ENCODE measurements at places on chromosomes 3 and 15.

DNA sequence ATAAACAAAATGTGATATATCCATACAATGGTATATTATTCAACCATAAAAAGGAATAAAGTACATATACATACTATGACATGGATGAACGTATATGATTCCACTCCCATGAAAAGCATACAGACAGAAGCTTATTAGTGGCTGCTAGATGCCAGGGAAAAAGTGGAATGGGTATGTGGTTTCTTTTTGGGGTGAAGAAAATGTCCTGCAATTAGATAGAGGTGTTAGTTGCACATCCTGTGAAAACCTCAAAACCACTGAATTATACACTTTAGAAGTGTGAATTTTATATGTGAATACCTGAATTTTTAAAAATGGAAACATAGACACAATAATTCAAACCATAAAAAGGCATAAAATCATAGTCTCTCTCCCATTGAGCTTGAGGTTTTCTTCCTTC, 11.2 kb downstream of the DENND6A start:
- DNase-seq, result no peak

- no peak for DNase-seq
Measured at GRCh38 chr15:91852741-91853510, 582 bp upstream of the SLCO3A1 start.

DNA sequence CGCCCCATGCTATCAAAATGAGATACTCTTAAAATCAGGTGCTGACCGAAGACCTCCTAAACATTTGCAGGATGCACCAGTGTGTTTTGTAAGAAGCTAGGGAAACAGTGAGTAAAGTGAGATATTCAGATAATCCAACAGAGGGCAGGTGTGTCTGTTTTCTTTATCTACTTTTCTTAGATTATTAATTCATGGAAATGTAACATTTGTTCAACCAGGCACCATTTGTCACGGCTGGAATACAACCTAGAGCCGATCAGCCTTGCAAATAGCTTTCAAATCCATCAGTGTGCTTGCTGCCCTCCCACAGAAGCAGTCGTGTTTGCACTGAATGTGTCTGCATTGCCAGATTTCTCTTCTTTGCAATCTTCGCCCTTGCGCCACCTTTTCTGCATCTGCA, 201.9 kb upstream of the CHRM5 start:
- DNase-seq, result no peak

DNA sequence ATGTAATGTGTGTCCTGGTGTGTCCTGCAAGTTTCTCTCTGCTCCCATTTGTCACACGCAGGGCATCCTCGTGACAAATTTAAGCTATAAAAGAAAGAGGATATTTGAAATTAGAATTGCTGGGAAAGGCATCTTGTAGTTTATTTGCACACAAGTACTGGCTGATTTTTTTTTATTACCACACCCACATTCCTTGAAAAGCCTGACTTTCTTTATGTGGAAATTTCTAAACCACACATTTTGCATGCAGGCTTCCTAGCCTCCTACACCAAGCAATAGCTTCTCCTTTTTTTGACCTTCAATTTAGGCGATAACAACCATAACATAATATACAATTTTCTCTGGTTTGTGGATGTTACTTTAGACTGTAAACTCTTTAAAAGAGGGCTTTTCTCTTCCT, 126.1 kb downstream of the SERPINI1 start:
- DNase-seq, result no peak

DNA sequence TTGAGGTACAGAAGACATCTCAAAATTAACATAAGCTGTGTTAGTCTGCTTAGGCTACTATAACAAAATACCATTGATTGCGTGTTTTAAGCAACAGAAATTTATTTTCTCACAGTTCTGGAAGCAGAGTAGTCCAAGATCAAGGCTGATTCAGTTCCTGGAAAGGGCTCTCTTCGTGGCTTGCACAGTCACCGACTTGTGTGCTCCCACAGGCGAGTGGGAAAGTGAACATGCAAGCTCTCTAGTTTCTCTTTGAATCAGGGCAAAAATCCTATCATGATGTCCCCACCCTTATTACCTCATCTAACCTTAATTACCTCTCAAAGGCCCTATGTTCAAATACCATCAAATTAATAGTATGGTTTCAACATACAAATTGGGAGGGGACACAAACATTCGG, 505.9 kb downstream of the ZIC1 start:
- no peak for DNase-seq

GRCh38 chr3:184361532-184361931, at the start of the genes CLCN2 and POLR2H:
TSS of gene CLCN2 (minus strand) at chr3:184361605. CDS start at chr3:184361479, 126 bp downstream.
TSS of gene POLR2H (plus strand) at chr3:184361710. CDS start at chr3:184363493, 1,783 bp downstream.
- DNase-seq, result no peak

DNA sequence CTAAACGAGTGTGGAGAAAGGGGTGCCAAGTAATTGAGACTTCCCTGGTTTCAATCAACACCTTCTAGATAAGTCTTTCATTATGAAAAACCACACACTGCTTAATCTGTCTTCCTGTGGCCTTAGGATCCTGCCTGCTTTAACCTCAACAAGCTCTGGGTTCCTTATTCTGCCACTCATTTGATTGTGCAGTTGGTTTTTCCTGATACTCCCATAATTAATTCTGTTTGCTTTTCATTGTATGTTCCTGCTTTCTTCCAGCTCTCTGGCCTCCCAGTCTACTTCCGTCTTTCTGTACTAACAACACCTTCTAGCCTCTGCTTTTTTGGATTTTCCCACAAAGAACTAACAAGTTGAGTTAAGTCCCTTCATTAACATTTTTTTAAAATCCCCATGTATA, 20.2 kb upstream of the GCNT3 start:
- DNase-seq, result no peak

GRCh38 chr3:16461463-16462245, 51.8 kb downstream of the RFTN1 start:
- DNase-seq, result no peak

DNA sequence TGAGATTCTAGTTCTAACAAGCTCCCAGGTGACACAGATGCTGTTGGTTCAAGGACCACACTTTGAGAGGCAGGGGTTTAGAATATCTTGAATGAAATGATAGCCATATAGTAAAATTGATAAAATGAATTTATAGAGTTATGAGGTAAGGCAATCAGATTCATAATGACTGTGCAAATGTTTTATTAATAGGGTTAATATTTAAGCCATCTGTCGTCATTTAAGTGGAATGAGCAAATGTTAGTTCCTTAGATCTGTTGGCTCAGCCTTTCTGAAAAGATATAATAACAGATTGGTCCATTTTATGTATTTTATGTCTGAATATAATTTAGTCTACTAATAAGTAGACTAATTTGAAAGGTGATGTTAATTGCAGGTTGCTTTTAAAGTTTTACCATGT, 12.9 kb downstream of the REC114 start:
- no peak for DNase-seq

DNA sequence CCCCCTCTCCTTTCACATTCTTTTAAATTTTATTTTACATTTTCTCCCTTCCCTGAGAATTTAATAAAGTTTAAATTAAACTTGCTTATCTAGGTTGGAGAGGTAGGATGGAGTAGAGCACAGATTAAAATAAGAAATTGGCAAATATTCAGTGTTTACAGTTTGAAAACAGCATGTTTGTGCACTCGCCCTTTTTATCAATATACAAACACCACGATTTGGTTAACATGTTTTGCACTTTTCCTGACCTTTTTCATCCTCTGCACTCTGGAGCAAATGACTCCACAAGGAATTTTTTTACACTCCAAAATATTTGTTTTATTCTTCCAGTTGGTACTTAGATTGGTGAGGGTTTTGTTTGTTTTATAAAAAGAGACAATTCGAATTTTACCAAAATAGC, 87.1 kb downstream of the DUT start:
- DNase-seq, result no peak

- DNase-seq, result no peak
Measured at GRCh38 chr3:131110087-131110486, 83.4 kb downstream of the NEK11 start.

- no peak for DNase-seq
Measured at GRCh38 chr15:73872346-73872745, 1.0 kb upstream of the TBC1D21 start.

DNA sequence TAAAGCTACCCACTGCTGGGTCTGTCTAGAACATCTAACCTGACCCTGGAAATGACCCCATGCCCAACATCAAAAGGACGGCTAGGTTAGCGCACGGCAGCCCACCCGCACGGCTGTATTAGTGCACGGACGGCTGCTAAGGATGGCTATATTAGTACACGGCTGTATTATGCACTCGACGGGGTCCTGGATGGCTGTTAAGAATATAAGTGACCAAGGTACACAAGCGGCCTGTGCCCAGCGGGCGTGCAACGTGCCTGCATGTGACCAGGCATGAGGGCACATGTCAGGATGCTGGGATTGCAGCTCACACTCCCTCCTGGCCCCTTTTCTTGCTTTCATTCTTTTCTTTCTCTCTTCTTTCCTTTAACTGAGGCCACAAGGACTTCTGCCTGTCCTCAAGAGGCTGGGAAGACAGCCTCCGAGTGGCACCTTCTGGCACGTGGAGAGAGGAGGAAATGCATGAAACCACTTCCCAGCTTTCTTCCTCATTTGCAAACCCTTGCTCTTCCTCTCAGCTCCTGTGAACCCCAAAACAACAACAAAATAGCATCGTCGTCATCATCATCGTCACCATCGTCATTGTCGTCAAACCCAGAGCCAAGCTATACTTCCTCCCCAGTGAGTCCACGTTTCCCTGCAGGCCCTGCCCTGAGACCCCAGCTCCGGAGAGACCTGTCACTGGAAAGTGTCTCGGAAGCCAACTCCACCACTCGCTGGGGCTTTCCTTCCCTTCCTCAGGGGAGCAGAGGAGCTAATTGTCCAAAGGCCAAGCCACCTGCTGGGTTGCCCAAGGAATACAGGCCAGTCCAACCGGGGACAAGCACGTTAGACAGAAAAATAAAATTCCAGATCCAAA, 101.8 kb downstream of the CHSY1 start:
- no peak for DNase-seq

DNA sequence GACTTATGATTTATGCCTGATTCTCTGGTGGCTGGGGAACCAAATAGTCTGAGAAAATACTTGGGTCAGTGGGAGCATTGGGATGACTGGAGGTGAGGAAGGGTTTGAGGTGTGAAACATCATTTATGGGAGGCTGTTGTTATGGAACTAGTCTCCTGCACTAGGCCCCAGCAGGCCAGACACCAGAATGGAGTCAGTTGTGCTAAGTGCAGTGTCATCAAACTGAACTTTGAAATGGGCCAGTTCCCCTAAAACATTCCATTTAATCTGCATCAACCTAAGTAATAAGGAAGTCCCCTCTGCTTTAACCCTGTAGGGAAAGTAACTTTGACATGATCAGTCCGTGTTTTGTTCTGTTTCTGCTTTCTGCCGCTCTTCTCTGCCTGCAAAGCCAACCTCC, 44.9 kb upstream of the KLHL25 start:
- DNase-seq, result no peak

GRCh38 chr3:177134816-177135210, 62.5 kb downstream of the TBL1XR1 start:
- DNase-seq, result no peak

DNA sequence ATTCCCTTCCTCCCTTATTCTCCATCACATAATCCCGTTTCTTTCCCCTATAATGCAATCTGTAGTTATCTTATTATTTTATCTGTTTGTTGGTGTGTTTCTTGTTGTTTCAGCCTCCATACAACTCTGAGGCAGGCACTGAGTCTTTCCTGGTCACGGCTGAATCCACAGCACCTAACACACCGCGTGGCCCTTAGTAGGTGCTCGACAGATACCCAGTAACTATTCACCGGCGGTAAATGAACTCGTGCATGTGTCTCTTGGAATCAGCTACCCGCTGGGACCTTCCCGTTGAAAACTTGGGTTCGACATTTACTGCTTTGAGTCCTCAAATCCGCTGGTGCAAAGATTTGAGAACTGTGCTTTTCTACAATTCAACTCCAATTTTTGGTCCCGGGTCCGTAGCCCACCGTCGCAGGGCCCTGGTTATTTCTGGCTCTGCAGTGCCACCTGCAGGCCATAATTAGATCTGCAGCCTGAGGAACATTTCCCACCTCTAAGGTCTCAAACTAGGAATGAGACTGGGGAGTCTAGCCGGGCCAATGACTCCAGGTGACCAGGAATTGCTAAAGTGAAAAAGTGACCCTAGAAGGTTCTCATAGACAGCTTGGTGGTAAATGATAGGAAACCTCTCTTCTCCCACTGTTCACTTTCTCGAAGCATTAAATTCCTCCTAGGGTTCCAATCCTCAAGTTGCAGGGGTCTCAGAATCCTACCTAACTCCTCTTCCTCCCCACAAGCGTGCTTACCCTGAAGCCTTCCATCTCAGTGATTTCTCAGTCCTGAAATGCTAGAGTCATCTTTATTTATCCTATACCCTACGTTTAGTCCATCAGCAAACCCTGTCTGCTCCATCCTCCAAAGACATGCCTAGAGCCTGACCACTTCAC, 40.0 kb upstream of the TRH start:
- no peak for DNase-seq

GRCh38 chr3:190701096-190701532, 161.4 kb downstream of the GMNC start:
- DNase-seq, result no peak

GRCh38 chr15:22888120-22888859, 49.8 kb downstream of the NIPA2 start:
- DNase-seq, result no peak

DNA sequence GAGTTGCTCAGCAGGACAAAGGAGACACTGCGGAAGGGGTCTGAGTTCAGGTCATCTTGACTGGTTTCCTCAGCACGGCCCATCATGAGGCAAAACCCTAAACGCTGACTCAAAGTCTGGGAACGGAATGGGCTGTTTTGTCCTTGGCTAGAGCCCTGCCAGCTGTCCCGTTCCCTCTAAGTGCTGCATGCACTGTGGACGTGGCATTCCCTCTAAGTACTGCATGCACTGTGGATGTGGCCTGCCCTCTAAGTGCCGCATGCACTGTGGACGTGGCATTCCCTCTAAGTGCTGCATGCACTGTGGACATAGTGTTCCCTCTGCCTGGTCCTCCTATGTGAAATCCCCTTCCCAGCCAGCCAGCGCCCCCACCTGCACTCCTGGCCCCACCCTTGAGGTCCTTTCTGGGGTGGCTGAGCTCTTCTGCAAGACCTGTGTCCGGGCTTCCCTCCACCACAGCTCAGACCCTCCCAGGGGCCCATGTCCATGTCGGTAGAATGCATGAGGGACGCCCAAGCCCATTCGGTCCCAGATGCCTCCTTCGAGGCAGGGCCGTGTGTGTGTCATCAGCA, 36.7 kb downstream of the TM2D3 start:
- no peak for DNase-seq

- no peak for DNase-seq
Measured at GRCh38 chr3:157469561-157470294, 33.1 kb downstream of the PTX3 start.

DNA sequence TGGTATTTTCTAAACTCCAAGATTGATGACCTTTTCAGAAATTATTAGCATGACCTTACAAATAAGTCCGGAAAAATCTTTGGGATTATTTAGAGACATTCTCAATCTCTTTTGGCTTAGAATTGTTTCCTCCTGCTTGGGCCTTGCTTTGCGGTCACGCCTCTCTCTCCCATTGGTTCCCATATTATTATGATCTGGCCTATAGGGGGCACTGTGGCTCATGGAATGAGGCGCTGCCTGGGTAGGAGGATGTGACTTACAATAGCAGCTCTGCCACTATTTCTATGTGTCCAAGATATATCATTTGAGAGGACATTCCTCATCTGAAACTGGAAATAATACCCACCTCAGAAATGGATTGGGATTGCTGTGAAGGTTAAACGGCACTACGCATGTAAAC, 464.9 kb downstream of the MFSD1 start:
- DNase-seq, result no peak

- no peak for DNase-seq
Measured at GRCh38 chr3:81974751-81975150, 213.3 kb upstream of the GBE1 start.

GRCh38 chr3:44396200-44397171, 57.9 kb downstream of the TCAIM start:
- no peak for DNase-seq
